ENCODE measurements at places on chromosomes 3 and 15.
A peak's percentile ranks its signal among the peaks of the same experiment; 100 is the strongest.

GRCh38 chr15:36936613-36937012 is 163.7 kb downstream of the MEIS2 start:
- DNase-seq: no peak

DNA sequence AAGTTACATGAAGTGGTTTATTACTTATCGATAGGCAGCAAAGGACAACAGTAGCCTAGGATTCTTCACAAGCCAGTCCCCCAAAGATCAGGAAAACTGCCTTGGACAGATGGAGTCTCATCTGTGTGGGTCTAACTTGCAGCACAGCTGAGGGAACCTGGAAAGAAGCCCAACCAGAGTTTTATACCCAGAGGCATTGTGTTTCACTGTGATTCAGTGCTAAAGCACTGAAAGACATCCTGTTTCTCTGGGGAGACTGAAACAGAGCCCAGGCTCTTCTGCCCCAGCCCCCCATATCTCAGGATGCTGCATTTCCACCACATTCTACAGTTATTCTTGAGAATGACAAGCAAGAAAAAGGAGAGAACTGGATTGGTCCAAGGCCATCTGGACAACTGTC is 48.2 kb upstream of the PYDC2 start:
- DNase-seq: no peak

DNA sequence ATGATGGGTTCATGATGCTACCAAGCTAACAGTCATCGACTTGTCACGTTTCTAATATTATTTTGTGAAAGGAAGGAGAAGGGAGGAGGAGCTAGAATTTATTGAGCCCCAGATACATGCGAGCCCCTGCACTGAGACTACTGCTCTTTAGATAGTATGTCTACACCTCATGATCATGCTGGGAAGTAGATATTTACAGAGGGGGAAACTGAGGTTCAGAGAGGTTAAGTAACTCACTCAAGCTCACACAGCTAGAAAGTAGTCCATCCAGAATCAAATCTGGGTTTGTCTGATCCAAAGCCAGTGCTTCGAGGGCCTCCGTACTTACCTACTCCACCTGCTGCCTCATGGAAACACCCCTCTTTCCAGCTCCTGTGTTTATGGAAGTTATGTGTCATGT is 38.8 kb upstream of the DLG1 start:
- DNase-seq: no peak

GRCh38 chr15:94893091-94893490 is 661.7 kb downstream of the MCTP2 start:
- no peak for DNase-seq

DNA sequence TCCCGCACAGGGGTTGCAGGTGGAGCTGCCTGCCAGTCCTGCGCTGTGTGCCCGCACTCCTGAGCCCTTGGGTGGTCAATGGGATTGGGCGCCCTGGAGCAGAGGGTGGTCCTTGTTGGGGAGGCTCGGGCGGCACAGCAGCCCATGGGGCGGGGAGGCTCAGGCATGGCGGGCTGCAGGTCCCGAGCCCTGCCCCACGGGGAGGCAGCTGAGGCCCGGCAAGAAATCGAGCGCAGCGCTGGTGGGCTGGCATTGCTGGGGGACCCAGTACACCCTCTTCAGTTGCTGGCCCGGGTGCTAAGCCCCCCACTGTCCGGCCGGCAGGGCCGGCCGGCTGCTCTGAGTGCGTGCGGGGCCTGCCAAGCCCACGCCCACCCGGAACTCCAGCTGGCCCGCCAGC is 27.9 kb downstream of the NCK1 start:
- no peak for DNase-seq

GRCh38 chr3:138034918-138035317 is 25.0 kb downstream of the CLDN18 start:
- DNase-seq: no peak

GRCh38 chr3:197253238-197253947 is 45.0 kb downstream of the DLG1 start:
- DNase-seq: no peak

GRCh38 chr15:58401276-58401675 is 30.5 kb upstream of the LIPC start:
- no peak for DNase-seq

DNA sequence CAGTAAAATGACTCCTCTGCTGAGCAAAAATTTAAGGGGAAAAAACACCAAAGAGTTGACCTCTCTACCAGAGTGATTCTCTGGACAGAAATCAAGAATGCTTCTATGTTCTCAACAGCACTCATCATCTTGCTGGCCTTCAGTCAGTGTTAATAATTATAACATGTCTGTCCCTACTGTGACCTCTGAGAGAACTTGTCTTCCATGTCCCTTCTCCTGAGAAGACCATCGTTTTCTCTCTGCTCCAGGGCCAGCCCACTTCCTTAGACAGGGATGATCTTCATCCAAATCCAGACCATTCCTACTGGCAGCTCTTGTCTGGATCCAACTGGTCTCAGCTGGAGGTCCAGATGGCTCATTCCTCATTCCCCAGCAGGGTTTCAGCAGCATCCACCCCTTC is 139.0 kb upstream of the NECTIN3 start:
- no peak for DNase-seq

- no peak for DNase-seq
Observed at GRCh38 chr3:51860703-51861665, at the start of gene IQCF2. IQCF2 (plus strand) TSS chr3:51861615; CDS start chr3:51861667, 52 bp downstream.

GRCh38 chr15:98120561-98120960 is 160.1 kb downstream of the ARRDC4 start:
- no peak for DNase-seq

- DNase-seq: no peak
Observed at GRCh38 chr3:77038930-77039605, 831 bp upstream of the ROBO2 start.

- no peak for DNase-seq
Observed at GRCh38 chr15:80835336-80835735, 56.2 kb downstream of the CEMIP start.

GRCh38 chr15:82808634-82809041 is 790 bp upstream of the WHAMM start:
- DNase-seq: no peak

DNA sequence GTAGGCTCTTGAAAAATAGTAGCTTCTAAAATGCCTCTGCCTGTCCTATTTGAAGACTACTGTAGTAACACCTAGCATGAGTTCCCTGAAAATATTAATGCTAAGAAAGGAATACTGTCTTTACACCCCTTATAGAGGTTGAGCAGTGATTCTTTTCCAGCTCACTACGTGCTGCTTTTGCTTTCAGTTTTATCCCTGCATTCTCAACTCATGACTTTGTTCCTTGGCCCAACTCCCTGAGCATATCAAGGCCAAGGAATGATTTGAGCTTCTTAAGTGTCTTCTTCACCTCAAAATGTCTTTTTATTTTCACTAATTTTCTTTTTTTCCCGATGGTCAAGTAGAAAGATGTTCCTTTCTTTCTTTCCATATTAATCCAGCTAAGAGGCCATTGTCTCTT is 16.5 kb upstream of the P2RY13 start:
- DNase-seq: no peak

- no peak for DNase-seq
Observed at GRCh38 chr3:100957261-100957986, 35.8 kb downstream of the ABI3BP start.

- no peak for DNase-seq
Observed at GRCh38 chr15:38153781-38154180, 98.9 kb upstream of the SPRED1 start.

DNA sequence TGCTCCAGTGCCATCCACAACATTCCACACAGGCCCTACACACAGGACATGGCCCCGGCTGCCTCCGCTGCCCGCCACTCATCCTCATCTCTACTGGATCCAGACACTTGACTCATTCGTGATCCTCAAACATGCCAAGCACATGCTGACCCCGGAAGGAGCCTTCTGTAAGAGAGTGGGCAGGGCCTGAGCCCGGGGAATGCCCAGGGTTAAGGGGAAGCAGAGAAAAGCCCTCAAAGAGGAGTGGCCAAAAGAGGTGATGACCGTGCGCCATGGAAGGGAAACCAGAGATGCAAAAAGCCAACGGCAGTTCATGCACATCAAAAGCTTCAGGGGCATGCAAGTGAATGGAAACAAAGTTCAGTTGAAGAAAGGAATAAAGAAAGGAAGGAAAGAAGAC is 46.1 kb downstream of the RFTN1 start:
- peak; percentile 24 for DNase-seq

DNA sequence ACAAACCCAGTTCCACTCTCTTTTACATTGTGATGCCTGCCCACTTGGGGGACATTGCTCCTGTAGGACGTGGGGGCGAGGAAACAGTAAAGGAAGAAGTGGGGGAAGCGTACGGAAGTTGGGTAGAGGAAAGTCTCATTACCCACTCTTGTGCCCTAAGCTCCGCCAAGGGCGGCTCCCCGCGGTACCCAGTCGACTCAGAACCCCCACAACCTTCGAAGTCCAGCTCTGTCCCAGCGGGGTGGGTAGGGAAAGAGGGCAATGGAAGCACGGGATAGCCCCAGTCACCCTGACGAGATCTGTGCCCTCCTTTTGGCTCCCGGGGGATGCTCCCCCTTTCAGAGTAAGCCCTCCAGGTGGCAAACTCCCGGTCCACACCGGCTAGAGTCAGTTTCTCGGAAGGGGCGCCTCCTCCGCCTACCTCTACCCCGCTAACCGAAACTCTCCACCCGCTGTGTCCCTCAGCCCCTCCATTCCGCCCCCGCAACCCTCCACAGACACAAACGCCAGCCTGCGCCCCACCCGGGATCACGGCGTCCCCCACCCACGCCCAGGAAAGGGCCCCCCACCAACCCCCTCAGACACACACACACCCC is 527 bp downstream of the CSNK1G1 start:
- no peak for DNase-seq

DNA sequence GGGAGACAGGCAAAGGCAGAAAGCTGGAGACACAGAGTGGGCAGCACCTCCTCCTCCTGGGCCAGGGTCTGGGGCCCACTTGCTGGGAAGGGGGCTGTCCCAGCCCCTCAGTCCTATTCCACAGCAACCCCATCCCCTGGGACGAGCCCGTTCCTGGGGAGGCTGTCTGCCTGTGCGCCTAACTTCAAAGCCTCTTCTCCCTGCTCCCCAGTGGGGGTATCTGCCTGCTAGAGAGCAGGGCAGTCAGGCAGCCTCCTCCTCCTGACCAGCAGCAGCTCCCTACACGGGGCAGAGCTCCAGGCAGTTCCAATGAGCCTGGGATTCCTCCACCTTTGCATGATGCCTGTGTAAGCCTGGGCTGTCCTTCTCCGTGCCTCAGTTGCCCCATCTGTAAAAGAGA is 6.9 kb downstream of the PTH1R start:
- no peak for DNase-seq

DNA sequence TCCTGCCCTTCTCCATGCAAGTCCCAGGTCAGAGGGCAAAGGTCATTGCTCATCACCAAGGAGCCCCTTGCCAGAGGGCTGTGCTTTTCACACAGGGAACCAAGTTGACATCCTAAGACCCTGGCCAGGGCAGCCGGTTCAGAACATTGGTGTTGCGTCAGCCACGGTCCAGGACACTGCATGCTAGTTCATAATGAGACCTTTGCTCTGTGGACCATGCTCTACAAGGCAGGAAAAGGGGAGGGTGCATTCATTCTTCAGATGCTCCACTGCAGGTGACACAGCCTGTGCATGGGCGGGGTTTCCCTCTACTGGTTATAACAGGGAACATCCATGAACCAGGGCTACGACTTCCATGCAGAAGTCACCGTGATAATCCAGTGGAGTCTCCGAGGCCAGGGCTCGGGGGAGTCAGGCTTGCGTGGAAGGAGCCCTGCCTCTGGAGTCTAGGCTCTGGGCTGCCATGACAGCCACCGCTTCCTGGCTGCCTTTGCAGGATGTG is 81.6 kb downstream of the OCA2 start:
- no peak for DNase-seq

GRCh38 chr15:46636206-46636605 is 1001.4 kb downstream of the SQOR start:
- no peak for DNase-seq

DNA sequence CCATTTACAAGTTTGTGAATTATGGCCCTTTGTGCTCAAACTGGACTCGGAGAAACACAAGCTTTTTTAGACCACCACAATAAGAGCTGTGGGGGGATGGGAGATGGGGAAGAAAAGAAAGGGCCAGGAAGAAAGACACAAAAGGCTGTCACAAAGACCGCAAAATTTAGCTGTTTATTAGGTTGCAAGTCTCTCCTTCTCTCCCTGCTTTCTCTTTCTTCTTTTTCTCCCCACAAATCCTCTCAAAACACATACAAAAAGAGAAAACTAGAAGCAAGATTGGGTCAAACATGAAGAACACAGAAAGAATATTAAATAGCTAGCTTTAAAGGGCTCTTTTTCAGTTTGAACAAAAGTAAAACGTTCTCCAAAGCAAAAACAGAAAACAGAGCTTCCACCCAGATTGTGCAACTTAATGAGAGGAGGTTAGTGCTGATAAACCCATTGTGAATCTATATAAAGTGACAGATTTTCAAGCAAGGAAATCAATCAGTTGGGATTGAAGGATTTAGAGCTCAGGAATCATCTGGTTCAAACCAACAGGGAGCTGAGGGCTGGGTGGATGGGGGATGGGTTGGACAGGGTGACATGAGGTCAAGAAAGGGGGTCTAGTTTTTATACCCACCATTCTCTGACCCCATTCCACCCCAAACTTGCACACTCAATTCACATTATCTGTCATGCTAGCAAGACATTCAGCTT is 87.3 kb downstream of the DHX30 start:
- no peak for DNase-seq

DNA sequence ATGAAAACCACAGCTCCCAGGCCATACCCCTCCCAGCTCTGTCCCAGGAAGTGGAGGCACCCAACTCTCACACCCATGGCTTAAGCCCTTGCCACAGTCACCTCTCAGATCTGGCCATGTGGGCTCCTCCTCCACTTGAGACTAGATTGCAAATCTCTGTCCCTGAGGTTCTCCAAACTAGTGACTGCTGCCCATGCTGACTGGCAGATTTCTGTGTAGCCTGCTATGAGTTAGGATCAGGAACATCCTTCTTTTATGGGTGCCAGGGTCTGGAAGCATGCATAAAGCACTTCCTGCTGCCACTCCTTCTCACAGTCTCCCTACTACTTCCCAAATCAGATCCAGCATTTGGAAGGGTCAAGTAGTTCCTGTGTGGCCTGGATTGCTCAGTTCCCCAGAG is 59.6 kb upstream of the GOLIM4 start:
- DNase-seq: no peak

DNA sequence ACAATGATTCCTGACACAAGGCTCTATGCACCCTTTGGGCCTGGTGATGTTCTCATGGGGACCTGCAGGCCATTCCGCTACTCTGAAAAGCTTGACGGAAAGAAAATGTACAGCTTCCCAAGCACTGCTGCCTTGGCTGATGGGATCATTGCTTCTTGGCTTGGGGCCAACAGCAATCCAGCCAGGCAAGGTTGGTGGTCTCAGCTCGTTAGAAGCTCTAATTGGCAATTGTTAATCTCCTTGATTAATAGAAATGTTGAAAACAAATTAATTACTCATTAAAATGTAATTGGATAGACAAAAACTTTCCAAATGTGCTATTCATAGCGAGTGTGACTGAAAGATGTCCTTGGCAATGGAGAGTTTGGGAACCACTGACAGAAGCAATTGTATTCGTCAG is 16.3 kb upstream of the MYZAP start:
- no peak for DNase-seq

GRCh38 chr3:141875893-141876380 is 506 bp upstream of the ATP1B3 start:
- DNase-seq: peak; percentile 71
